ENCODE measurements at places on chromosomes 5 and 9.

DNA sequence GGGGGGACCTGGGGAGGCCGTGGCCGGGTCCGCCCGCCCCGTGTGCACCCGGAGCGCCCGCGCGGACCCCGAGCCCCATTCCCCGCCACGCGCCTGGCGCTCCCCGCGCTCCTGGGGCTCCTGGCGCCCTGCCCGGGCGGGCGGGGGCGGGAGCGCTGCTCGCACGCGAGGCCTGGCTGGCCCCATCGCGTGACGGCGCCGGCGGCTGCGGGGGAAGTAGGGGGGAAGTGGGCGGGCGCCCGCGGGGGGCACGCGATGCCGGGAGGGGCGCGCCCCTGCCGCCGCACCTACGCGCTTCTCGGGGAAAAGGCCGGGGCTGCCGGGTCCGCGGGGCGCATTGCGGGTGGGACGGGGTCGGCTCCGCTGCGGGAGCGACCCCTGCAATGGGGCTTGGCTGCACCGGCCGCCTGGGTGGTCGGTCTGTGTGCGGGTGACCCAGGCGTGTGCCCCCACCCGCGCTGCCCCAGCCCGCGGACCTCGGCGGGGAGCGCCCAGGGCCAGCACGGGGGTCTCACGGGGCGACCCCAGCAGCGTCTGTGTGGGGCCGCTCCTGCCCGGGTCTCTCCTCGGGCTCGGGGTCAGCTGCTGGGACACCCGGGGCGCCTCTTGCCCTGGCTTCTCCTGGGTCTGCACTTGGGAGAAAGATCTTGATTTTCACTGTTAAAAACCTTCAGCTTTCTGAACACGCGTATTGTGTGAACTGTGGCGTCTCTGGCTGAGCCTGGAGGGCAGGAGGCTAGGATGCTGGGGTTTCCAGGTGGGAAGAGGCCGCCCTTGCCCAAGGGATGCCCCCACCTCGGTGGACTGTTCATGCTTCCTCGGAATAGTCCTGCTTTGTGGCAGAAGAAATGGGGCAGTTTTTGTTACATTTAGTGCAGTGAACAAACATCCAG is 52.4 kb downstream of the AHRR start:
- peak; percentile 63 for DNase-seq

DNA sequence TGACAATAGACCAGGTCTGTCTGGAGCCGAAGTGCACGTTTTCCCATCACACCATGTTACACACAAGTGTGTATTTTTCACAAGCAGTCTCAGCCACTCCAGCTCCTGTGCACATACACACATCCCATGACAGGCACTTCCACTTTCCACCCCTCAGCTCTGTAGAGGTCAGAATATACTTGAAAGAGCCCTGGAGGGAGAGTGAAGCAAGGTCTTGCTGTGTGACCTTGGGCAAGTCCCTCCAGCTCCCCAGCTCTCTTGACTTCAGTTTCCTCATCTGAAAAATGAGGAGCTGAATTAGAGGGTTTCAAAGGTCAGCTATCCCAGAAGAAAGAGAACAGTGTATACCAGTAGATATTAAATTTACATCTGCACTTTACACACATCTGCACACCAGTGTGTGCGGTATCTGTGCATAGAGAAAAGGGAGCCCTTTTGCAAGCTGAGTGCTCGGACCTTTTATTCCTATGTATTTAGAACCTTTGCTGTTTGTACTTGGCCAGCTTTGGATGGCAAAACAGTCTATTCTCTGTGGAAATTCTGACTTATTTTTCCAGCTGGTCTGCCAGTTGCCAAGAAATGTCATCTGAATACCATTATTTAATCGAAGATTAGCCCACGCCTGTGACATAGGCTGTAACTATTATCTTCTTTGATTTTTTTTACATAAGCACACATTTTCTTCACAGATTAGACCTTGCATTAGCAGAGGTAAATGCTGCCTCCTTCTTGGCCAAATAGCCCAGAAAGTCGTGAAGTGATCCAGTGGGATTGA is 528.0 kb downstream of the BNC2 start:
- no peak for DNase-seq

DNA sequence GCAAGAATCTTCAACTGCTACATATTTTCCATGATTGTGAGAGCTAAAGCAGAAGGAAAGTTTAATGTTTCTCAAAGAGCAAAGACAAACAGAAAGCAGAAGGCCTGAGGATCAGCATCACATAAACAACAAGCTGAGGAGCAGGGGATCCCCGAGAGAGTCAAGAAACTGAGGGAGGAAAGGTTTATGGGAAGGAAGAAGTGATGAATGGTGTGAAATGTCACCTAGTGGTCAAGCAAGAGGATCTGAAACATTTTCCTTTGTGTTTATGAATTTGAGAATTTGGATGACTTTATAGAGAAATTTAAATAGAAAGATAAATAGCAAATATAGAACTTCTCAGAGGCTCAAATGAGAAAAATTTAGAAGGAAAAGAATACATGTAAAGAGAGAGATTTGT is 481.9 kb downstream of the CHSY3 start:
- DNase-seq, result no peak

- no peak for DNase-seq
Measured at GRCh38 chr5:138643040-138643791, 68.0 kb upstream of the HSPA9 start.

DNA sequence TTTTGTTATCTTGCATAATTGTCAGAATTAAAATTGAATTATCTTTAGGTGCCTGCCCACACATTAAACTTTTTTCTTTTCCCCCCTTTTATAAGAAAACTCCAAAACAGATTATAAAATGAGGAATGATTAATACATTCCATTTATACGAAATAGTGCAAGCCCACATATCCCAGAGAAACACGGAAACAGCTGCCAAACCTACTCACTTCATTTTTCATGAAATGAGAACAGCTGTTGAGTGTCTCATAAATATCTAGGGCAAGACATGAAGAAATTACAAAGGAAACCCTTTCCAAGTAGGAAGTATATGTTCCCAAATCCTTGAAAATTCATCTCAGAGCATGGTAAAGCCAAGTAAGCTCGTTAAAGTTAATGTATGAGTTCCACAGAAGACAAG is 459.4 kb upstream of the NMUR2 start:
- no peak for DNase-seq

GRCh38 chr5:80654391-80655230 is at the start of the genes DHFR and MSH3:
TSS of gene DHFR (minus strand) at chr5:80654983. CDS start at chr5:80654489, 494 bp downstream.
TSS of gene MSH3 (plus strand) at chr5:80654652. CDS start at chr5:80654728, 76 bp downstream.
- DNase-seq, result peak; percentile 86

GRCh38 chr9:126708178-126708577 is 94.5 kb downstream of the LMX1B start:
- no peak for DNase-seq

GRCh38 chr5:32116574-32117313 is 57.4 kb downstream of the GOLPH3 start:
- no peak for DNase-seq

DNA sequence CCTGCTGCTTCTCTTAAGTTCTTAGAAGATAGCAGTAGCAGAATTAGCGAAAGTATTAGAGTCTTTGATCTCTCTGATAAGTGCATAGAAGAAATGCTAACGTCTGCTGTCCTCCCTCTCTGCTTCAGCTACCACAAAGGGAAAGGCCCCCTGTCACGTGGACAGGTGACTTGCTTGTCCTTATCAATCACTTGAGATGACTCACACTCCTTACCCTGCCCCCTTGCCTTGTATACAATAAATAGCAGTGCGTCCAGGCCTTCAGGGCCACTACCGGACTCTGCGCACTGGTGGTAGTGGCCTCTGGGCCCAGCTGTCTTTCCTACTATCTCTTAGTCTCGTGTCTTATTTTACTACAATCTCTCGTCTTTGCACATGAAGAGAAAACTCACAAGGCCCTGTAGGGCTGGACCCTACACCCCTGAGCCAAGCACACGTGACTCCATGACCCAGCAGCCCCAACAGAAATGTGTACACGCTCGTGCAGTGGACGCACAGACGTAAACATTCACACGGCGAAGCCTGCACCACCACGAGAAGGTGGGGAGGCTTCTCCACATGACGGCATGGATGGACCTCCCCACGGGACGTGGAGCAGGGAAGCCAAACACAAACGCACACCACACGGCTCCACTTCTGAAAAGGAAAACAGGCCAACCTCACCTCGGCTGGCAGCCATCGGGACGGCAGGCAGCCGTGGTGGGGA is 38.3 kb downstream of the PNPLA7 start:
- DNase-seq, result no peak

DNA sequence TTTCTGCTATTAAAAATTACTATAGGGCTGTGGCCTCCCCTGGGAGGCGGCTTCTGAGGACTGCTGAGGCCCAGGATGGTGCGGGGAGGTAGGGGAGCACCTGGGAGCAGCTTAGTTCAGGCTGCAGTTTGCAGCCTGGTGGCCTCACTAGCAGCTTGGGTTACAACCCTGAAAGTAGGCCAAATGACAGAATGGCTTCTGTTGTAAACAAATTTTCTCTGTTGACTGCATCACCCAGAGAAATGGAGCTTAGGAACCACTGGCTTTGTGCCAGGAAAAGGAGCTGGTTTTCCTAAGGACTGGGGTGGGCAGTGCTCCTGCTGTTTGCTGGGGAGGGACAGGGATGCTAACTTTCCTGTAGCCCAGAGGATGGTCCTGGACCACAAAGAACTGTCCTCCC is 130.3 kb downstream of the ENTREP1 start:
- DNase-seq, result no peak

GRCh38 chr9:9352877-9353481 is 1259.8 kb downstream of the PTPRD start:
- no peak for DNase-seq

GRCh38 chr5:68465934-68466551 is 250.5 kb downstream of the PIK3R1 start:
- DNase-seq, result no peak

- DNase-seq, result no peak
Measured at GRCh38 chr9:18798508-18799290, 234.3 kb downstream of the SAXO1 start.

DNA sequence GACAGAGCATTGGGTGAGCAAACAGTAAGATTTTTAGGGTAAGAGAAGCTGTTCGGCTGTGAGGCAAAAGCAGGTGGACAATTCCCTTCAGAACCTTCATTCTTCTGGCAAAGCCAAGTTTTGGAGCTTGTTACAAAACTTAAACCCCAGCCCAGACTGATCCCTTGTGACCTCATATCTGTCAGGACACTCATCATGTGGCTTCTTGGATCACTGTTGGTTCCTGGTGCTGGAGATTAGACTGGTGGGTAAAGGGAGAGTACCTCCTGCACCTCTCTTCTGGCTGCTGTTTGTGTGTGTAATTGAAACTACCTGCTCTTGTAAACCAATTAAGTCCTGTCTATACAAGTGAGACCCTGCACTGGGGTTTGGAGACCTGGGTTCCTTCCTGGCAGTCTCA is 21.0 kb downstream of the LARP1 start:
- no peak for DNase-seq

GRCh38 chr5:151620461-151620840 is 29.3 kb upstream of the FAT2 start:
- no peak for DNase-seq

- no peak for DNase-seq
Measured at GRCh38 chr5:100787648-100788047, 115.4 kb downstream of the ST8SIA4 start.

GRCh38 chr5:154205441-154206117 is 15.0 kb downstream of the GALNT10 start:
- DNase-seq, result no peak

- no peak for DNase-seq
Measured at GRCh38 chr5:154092356-154093141, 53.8 kb downstream of the MFAP3 start.

DNA sequence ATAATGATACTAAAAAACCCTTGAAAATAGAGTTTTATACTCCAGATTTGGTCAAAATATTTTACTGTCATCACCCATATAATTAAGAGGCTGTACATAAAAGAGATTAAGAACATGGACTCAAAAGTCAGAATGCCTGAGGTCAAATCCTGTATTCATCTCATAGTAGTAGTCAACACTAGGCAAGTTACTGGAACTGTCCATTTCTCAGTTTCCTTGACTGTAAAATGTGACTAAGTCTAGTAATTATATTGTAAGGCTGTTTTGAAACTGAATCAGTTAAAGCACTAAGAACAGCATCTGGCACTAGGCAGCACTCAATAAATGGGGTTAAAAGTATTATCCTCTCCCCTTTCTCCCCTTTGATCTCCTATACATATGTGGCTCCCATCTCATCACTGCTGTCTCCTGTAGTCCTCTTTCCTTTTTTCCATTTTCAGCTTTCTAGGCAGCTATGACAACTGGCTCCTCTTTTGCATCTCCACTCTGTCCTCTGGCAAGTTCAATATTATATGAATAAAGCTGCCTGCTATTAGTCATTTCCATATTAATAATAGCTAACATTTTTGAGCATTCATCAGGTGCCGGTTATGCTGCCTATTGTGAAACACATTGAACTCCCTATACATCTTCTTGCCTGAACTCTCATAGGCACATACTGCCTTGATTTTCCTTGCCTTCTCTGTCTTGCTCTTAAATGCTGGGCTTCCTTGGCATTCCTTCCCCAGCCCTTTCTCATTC is 185.8 kb upstream of the NREP start:
- DNase-seq, result no peak

DNA sequence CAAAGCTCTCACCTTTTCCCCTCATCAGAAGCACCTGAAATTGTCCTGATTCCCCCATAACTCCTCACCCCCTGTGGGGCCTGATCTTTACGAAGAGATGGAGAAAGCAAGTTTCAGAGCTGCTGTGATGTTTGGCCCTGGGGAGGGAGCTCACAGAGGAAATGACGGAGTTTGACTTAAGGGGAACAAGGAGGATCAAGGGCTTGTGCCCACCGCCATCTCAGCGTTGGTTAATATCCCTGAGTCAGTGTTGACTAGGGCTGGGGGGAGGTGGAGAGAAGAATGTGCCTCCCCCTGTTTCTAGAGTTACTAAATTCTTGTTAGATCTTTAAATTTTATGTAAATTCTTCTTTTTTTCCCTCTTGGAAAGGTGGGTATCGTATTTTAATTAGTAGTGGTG is 27.8 kb downstream of the FGF18 start:
- DNase-seq, result no peak

DNA sequence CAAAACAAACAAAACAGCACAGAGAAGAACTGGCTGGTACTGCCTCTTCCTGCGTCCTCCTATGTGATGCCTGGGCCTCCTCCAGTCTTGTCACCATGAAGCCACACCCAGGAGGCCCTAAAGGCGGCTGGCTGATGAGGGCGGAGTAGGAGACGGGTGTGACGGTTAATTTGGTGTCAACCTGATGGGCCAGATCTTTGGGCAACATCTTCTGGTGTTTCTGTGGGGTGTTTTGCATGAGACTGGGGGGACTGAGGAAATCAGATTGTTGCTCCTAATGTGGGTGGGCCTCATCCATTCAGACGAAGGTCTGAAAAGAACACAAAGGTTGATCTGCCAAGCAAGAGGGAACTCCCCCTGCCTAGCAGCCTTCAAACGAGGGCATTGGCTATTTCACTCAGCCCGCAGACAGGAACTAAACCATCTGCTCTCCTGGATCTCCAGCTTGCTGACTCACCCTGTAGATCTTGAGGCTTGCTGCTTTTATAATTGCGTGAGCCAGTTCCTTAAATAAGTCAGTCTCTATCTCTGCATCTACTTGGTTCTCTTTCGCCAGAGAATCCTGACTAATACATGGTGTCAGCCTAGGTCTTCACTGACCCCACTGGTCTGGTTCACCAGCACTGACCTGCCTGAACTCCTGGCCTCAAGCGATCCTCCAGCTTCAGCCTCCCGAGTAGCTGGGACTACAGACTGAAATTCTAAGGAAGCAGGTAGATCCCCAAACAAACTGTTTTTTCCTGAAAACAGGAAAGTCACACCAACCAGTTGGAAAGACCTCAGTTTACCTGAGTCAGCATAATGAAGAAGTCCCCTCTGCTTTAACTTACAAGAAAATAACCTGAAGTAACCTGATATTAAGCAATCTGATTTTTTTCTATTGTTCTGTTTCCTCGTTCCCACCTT is 12.8 kb upstream of the ZFP62 start:
- DNase-seq, result no peak
